ENCODE measurements at places on chromosomes 5 and 9.

- no peak for DNase-seq
Measured at GRCh38 chr5:149747141-149747832, 17.2 kb downstream of the PPARGC1B start.

DNA sequence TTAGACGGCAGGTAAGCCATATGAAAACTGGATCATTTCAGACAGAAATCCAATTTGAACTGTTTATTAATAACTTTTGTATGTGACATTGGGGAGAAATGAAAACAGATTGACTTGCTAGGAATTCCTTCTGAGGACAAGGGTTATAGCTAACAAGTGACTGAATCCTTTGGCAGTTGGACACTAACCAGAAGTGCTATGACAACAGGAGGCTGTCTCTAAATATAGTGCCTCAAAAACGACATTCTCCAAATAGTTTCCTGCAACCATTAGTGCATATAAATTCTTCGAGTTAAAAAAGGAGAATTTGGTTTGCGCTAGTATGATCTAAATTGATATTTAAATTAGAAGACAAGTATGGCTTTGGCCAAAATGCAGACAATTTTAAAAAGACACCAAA lies 338.6 kb downstream of the PTPRD start:
- no peak for DNase-seq

GRCh38 chr9:123174887-123175518 lies 93.4 kb downstream of the STRBP start:
- no peak for DNase-seq

DNA sequence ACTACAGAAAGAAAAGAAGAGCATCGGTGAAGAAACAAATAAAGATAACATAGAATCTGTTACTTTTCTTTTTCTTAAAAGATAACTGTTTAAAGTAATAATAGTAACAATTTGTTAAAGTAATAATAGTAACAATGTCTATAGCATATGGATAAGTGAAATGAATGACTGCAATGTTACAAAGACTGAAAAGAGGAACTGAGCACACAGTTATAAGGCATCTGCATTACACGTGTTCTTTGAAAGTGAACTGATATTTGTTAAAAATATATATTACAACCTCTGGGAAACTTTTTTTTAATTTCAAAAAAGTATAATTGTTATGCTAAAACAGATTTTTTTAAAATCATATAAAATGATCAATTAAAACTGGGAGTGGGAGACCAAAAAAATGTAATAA lies 88.4 kb upstream of the FST start:
- no peak for DNase-seq

GRCh38 chr5:145908206-145908960 lies 28.0 kb upstream of the SH3RF2 start:
- DNase-seq, result no peak

- DNase-seq, result no peak
Measured at GRCh38 chr5:132491368-132492364, 1.1 kb upstream of the IRF1 start.

- no peak for DNase-seq
Measured at GRCh38 chr9:19947996-19948395, 159.2 kb upstream of the SLC24A2 start.

DNA sequence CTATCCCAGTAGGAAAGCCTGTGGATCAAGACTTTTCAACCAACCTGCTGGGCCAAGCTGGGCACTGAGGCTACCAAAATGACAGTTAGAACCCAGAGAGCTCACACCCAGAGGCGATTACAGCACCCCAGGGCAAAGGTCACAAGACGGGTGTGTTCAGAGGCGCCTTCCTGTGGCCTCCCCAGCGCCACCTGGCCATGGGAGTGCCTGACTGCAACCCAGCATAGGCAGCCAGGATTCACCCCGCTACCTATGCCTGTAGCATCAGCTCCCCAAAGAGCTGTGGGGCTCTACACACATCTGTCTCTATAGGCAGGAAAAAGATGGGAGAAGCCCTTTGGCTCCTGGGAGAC lies 33.5 kb downstream of the PDGFRB start:
- DNase-seq, result no peak

DNA sequence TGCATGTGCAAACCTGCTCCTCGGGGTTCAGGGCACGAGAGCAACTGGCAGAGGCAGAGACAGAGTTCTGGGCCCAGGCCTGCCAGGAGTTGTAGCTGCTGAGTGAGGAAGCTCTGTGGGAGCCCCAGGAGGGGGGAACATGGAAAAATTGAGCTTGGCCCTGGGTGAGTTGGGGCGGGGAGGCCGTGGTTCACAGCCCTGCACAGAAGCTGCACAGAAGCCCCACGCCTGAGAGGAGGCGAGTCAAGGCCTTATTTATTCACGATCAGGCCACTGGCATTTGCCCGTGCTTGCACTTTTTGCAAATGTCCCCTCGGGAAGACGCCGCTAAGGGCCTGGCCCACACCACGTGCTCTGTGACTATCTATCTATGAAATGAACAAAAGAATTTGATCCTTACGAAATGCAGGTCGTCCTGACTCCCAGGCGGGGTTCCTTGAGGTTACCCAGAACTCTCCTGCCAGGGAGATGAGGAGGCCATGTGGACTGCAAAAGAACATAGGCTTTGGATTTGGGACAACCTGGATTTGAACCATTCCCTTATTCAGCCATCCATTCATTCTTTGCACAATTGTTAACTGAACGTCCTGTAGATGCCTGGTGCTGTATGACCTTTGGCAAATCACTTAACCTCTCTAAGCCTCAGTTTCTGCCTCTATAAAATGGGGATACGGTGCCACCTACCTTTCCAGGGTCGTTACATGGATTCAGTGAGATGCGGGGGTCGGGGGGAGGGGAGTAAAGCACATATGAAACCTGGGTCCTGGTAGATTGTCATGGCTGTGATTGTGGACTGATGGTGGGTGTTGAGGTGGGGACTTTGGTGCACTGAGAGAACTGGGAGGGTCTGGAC lies 17.9 kb downstream of the COL27A1 start:
- no peak for DNase-seq

GRCh38 chr9:121749614-121750013 lies 98.2 kb downstream of the DAB2IP start:
- no peak for DNase-seq

- DNase-seq, result no peak
Measured at GRCh38 chr9:84867186-84867585, 197.7 kb downstream of the NTRK2 start.

DNA sequence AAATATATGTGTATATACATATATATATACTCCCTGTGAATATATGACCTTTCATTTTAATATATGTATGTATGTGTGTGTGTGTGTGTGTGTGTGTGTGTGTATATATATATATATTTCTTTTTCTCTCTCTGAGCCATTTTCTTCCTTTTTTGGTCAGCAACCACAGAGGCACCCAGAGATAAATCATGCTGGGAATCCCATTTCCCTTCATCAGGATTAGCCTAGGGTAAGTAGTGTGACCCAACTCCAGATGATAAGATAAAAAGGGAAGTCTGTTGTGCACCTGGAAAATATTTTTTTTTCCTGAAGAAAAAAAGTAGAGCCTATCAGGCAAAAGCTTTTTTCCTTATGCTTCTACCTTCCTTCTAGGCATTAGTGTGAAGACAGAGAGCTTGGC lies 25.4 kb upstream of the SUB1 start:
- DNase-seq, result no peak

DNA sequence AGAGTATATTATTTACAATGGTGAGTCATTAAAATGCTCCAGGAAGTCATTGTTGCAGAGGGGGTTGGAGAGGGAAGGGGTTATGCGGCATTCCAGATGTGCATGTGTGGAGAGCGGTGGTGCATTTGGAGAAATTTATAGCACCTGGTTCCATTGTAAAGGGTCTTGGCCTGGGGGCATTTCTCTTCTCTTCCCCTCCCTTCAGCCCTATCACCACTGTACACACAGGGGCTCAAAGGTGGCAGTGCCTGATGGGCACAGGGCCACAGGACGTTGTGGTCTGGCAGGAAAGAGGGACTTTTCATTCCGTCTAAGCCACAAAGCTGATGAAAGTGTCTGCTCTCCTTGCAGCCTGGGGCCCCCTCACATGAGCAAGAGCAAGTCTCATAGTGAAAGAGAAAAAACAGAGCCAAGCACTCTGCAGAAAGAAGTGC lies 442.4 kb upstream of the ZNF462 start:
- no peak for DNase-seq

DNA sequence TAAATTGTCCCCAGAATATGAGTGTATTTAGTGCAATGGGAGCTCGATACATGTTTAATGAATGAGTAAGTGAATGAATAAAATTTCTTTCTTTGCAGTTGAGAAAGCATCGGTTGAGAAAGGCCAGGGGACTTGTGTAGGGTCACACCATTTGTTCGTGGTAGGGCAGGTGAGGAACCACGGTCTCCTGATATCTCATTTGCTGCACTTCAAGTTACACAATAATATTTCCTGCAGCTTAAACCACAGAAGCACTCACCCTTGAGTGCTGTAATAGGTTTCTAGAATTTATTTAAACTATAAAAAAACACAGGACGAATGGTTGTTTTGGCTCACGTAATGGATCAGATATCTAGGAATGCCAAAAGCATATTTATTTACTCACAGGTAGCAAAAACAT lies 429.8 kb downstream of the SPATA31D1 start:
- DNase-seq, result no peak

- no peak for DNase-seq
Measured at GRCh38 chr9:108041551-108041950, 552.0 kb upstream of the KLF4 start.

DNA sequence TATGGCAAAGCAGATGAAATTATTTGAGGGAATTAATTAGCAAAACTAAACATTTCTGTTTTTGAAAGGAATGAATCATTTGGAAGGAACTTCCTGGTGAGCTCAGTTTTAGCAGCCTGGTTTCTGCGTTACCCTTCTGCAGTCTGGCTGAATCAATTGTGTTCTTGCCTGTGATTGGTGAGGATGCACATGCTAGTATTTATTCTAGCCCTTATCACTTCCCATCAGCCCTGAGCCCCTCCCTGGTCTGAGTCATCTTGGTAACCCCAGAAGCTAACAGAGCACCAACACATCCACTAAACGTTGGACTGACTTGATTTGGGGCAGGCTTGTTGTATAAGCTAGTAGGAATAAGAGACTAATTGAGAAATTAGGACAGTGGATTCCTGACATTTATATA lies 6.6 kb downstream of the TJP2 start:
- peak; percentile 10 for DNase-seq

DNA sequence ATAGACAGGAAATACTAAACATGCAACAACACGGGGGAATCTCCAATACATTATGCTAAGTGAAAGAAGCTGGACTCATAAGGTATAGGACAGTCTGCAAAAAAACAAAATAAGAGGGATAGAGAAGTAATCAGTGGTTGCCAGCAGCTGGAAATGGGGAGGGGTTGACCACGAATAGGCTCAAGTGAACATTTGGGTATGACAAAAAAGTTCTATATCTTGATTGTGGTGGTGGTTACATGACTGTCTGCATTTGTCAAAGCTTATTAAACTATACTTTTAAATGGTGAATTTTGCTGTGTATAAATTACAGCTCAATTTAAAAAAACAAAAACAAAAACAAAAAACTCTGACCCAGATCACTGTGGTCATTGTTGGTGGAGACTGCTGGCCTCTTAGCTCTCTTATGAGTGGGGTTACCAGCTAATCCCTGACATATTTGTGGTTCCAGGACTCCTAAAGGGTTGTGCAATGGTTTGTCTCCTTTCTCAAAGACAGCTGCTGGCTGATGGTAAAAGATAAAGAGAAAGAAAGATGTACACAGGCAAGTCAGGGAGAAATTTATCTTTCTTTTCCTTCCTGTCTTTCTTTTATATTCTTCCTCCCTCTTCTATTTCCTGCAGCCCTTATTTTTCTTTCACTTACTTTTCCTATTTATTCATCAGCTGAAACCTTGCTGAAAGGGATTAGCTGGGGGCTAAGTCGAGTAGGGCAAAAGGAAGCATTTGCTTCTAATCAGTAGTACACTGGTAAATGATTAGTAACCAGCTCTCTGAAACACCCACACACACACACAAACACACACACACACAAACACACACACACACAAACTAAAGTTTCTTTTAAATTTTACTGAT lies 42.6 kb upstream of the APC start:
- no peak for DNase-seq

DNA sequence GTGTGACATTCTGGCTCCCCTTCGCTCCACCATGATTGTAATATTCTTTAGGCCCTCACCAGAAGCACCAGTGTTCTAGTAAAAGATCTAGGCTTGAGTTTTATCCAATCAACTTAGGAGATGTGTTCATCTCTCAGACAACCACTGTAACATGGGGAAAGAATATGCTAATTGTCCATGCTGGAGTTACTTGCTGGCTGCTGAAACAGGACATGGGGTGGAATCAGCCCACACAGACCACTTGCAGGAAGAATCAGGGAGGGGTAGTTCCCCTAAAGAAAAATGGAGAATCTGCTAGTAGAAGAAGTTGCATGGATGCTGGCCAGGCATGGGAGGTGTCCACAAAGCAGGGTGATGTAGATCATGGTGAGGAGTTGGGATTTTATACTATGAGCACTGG lies 86.2 kb downstream of the FEM1C start:
- no peak for DNase-seq

DNA sequence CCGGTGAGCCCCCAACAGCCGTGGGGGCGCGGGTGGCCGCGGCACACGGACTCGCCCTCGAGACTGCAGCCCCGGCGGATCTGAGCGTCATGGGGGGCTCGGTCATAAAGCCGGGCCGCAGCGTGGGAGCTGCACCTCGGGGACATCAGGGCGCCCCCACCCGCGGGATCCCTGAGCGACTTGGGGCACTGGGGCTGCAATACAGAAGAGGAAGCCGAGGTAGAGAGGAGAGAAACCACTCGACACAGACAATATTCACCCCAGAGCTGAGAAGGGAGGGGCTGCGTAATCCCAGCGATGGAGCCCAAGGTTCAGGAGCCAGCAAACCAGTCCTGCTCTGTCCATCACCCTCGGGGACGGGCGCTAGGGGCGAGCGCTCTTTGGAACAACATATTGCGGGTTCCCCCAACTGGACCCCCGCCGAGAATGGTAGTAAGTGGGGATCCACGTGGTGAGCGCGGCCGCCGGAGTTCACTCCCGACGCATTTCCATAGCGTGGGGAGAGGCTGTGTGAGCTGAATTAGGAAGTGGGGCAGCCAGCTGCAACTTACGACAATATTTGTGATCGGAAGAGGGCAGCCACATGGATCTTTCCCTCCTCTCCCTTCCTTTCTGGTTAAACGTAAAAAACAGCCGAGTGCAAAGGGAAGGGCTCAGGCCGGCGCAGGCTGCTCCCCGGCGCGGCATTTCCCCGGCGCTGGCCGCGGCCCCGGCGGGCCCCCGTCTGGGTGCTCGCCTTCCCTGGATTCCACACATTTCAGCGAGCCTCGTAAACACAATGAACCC lies 9.9 kb downstream of the PTCH1 start:
- no peak for DNase-seq

- DNase-seq, result no peak
Measured at GRCh38 chr5:109630093-109630492, 59.6 kb upstream of the MAN2A1 start.

DNA sequence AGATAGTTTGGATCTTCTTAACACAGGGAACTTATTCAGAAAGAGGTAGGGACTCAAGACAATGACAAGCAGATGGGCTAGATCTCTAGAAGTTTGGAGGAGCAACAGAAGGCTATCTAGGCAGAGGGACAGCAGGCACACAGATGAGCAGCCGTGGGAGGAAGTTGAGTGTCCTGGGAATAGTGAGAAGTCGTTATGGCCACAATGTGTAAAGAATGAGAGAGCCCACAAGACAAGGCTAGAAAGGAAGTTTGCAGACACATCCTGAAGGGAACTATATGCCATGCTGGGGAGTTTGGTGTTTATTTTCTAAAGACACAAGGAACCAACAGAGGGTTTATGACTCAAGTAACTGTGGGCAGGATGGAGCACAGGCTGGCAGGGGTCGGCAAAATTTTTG lies 160.6 kb downstream of the PALM2AKAP2 start:
- no peak for DNase-seq

- peak; percentile 10 for DNase-seq
Measured at GRCh38 chr5:78295035-78295961, 800 bp upstream of the AP3B1 start.
